ENCODE measurements at places on chromosomes 2 and 18. TPM values are rescaled to one million over a fixed set of nuclear protein-coding genes. Genes with fewer than 3 reads are reported as not detected.

The TTR gene
- not detected for total RNA-seq

The SAG gene
- not detected for total RNA-seq

The DUSP2 gene
- 37.3 TPM for total RNA-seq

The MYCN gene
- total RNA-seq = not detected

The DCDC2C gene
- total RNA-seq = not detected

Data from OCI-LY7 (cell line).